Ascending aorta (tissue), 2 donors: ENCODE measurements at places on chromosomes 6 and 20. TPM values are rescaled to one million over a fixed set of nuclear protein-coding genes. Genes with fewer than 3 reads are reported as not detected.

DNA sequence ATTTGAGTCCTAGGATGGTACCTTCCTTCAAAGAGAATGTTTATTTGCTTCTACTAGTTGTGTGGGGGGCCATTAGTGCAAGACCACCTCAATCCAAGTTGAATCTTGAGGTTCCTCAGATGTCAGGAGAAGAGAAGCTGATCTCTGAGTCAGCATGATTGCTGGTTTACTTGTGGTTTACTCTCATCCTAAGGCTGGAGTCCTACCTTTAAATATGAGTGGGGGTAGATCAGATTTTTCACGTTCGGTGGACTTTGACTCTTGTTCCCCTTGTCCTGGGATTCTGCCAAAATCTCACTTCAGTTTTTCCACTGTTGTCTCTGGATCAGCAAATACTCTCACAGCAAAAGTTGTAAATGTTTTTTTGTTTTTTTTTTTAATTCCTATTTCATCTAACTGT, 84.6 kb upstream of the F13A1 start:
- no peak overlapping the region for H3K27ac ChIP-seq
- DNase-seq, result no peak
- H3K36me3 ChIP-seq, result no peaks in the 10 kb centered on the region

DNA sequence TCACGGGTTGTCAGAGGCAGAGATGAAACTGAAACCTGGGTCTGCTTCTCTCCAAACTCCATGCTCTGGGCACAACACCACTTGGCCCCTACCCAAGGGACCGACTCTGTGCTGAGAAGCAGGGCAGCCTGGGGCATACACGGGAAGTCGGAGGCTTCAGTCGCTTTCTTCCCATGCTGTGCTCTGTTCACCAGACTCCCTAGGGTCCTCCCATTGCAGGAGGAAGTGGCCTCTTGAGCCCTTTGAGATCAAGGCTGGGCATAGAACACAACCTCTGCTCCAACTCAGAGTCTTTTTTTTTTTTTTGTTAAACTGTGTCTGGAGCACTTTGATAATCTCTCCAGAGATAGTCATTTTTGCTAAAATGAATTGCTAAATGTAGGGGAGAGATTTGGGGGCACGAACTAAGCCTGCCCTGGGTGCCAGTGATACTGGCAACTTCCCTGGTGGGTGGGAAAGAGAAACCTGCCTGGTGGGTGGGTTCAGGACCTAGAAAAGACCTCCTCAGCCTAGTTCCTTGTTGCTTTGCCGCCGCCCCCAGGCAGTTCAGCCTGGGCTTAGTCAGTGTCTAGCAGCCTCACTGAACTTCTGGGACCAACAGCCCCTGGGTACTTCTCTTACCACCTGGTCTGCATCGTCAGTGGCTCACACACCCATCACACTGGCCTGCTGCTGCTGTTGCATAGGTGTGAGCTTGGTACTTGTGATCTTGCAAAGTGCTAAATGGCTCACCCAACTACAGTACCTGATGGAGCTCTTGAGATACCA, 62.0 kb downstream of the PPP1R14C start:
- H3K4me1 ChIP-seq, result no peaks in the 10 kb centered on the region
- no peak overlapping the region for H3K27ac ChIP-seq
- H3K36me3 ChIP-seq, result no peaks in the 10 kb centered on the region
- no peak for DNase-seq

DNA sequence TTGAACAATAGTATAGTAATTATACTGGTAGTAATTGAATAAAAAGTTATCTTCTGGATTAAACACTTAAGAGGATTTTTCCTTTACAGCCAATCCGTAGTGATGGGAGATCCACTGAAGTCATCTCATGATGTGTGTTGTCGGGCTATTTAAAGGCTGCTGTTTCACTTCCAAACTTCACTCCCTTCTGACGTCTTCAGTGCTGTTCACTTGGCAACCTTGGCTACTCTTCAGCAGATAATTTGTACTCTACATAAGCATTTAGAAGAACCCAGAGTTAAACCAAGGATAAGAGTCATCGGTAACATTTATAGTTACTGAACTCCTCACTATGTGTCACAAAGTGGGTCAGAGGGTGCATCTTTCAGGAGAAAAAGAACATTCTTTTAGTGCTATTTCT, 179.1 kb upstream of the EYA4 start:
- H3K27me3 ChIP-seq, result no peaks in the 10 kb centered on the region
- H3K4me1 ChIP-seq, result no peaks in the 10 kb centered on the region
- no peak overlapping the region for H3K27ac ChIP-seq

- no peak overlapping the region for H3K4me3 ChIP-seq
- DNase-seq, result no peak
Measured at GRCh38 chr6:111686249-111686931, 80.7 kb upstream of the TRAF3IP2 start.

GRCh38 chr6:25006565-25007001, 70.8 kb upstream of the RIPOR2 start:
- peak overlapping the region; percentile 60 for H3K27ac ChIP-seq
- H3K4me3 ChIP-seq, result no peak overlapping the region
- peak; percentile 80 for DNase-seq

GRCh38 chr6:3940703-3941102, 91.5 kb downstream of the FAM50B start:
- H3K27me3 ChIP-seq, result no peaks in the 10 kb centered on the region
- DNase-seq, result no peak
- no peak overlapping the region for H3K4me3 ChIP-seq
- H3K36me3 ChIP-seq, result no peaks in the 10 kb centered on the region

The TPX2 gene
- total RNA-seq, result not detected

The RBPJL gene
- total RNA-seq, result not detected

The ACSS2 gene
- 156 TPM for total RNA-seq

The MCM9 gene
- 5.5 TPM for total RNA-seq
